ENCODE measurements at places on chromosomes 3 and 15.

- no peak for DNase-seq
Observed at GRCh38 chr15:35141743-35142471, 56.8 kb upstream of the NANOGP8 start.

DNA sequence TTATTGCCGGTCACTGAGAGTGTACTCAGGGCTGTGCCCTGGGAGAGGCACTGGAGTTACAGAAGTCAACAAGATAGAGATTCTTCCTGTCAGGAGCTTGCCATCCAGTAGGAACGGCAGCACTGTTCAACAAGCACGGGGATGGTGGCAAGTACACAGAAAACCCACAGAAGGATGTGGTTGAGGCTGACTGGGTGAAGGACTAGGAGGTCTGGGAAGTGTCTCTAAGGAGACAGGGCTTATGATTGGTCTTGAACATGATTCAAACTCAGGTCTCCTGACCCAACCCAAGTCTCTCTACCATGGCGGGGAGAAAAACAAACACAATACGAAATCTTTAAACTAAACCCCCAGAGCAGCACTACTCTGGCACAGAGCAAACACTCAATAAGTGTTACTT is 37.6 kb downstream of the ERICH6 start:
- no peak for DNase-seq

DNA sequence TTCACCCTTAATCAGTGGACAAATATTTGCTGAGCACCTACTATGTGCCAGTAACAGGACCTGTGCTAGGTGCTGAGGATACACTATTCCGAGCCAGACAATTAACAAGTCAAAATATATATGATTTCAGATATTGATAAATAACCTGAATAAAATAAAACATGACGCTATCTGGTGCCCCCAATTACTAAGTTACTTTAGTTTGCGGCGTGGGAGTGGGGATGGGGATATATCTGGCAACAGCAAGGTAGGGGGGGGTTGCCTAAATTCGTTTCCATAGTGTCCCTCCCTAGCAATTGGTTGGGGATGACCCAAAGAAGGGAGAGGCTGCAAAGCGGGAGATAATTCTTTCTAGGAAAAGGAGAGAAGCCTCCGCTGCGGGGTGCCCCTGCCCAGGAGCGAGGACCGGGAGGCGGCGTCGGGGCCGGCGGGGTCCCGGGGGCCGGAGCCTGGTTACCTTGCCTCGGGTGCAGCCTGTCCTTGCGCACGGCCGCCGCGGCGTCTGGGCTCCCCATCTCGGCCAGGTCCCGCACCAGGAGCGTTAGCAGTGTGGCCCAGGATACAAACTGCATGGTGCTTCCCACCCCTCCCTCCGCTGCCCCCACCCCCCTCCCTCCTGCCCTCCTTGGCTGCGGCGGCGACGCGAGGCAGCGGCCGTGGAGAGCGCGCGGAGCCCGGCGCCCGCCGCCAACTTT is 567 bp downstream of the ADAMTS9 start:
- DNase-seq, result no peak

DNA sequence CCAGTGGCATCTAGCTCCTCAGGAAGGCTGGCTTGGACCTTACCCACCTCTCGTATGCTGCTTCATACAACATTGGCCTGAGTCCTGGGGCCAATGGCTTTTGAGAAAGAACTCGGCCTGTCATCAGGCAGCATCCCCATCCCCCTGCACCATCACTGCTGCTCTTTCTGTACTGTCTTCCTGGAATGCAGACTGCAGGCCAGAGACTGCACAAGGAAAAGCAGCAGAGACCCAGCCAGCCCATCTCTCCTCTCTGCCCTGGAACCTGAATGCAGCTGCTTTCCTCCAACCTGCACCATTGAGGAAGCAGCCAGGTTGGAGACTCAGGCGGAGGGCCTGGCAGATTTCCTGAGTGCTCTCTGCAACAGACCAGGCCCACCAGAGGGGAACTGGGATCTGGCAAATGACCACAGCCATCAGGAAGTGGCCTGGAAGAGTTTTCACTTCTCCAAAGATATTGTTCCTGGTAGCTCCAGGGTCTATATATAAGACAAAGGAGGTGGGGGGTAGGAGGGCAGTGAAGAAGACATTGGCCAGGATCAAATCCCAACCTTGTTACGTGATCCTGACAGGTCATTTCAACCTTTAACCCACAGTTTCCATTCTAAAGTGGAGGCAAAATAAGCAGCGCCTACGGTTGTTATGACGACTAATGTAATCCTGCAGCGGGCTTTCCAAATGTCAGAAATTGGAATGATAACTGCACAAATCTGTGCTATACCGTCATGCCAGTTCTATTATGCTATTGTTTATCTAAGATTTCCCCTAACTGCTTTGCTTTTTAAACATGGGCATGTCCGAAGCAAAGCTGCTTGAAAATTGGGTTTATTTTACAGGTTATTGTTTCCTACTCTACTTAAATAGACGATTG is 24.4 kb upstream of the RAB7A start:
- no peak for DNase-seq

DNA sequence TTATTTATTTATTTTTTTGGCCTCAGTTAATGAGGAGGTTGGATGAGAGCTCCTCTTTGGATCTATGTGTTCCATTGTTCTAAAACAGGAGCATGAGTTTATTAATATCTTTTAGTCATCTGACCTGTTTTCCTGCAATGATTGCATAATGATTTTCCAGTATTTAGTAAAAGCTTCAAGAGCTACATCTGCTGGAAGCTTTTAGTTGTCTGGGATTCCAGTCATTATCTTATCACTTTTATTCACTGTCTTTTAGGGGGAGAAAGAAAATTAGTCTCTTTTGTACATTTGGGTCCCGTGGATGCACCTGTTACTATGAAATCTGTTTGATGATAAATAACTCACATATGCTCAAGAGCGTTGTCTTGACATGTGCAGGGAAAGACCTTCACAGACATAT is 1270.0 kb downstream of the ROBO1 start:
- DNase-seq, result no peak

DNA sequence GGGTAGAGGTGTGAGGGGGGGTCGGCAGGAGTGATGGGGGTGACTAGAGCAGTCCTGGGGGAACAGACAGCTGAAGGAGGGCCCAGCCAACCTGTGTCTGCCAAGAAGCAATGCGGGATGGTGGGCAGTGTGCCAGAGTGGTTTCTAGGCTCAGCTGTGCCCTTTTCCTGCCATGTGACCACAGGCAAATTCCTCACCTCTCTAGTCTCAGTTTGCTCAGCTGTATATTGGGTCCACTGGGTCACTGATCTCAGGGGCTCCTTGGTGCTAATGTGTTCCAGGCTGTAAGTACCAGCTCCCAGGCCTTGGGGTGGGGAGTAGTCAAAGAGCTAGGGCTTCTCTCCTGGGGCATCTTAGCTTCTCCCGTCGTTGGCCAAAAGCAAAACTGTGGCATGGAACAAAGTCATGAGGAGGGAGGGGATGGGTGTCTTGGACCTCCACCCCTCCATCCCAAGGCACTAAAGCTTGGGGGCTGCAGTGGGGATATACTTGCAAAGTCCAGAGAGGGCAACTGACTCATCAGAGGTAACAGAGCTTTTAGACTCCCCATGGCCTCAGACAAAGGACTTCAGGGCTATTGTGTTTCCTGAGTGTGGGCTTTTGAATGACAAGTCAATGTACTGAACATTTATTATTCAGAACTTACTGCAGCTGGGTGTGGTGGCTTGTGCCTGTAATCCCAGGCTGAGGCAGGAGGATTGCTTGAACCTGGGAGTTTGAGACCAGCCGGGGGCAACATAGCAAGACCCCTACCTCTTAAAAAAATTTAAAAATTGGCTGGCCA is 20.9 kb downstream of the SMAD6 start:
- DNase-seq, result no peak

DNA sequence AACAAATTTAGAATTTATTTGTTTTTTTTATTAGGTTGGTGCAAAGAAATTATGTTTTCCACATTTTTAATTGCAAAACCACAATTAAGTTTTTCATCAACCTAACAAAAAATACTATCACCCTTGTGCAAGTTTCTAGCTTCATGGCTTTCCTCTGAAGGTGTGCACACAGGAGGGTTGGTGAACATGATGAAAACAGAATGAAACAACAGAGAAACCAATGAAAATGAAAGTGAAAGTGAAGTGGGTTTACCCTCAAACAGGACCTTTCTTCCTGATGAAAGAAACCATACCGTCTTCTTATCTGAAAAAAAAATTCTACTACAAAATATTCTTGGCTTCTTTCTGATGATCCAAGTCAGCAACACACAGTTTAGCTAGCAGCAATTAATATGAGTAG is 71.9 kb upstream of the FEZF2 start:
- DNase-seq, result no peak

- no peak for DNase-seq
Observed at GRCh38 chr3:147613725-147614124, 204.6 kb downstream of the ZIC1 start.

GRCh38 chr15:73982222-73982962 is 9.7 kb downstream of the STOML1 start:
- DNase-seq, result no peak

- no peak for DNase-seq
Observed at GRCh38 chr3:49805367-49805782, 2.3 kb downstream of the INKA1 start.

DNA sequence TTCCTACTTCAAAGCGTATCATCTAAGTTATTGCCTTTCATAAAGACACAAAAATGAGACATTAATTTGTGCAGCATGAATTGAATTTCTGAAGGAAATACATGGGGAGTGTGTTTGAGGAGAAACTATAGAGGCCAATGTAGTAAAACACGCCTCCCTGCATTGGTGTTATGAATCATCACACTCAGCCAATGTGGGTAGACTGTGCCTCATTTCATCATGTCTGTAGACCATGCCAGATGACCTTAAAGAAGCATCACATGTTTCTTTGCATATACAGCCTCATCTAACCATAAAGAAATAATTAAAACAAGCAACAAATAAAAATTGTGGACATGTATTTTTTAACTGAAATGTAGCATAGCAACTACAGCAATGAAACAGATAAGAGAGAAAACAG is 486.0 kb upstream of the ADAMTS9 start:
- DNase-seq, result no peak

DNA sequence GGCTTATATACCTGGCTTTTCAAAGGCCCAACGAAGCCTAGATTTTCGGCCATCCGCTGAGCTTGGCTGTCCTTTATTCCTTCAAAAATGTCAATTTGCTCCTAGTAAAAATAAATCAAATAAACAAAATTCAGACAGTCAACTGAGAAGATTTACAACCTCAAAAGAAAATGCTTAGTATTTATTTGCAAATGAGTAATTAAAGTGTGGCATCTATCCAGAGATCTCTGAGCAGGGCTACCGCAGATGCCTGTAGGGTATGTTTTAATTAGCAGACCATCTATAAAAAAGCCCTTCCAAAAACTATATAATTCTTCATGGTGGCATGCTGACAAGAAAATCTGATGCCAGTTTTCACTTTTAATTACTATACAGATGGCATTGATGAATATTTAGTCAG is 136.2 kb downstream of the SUCLG2 start:
- no peak for DNase-seq

DNA sequence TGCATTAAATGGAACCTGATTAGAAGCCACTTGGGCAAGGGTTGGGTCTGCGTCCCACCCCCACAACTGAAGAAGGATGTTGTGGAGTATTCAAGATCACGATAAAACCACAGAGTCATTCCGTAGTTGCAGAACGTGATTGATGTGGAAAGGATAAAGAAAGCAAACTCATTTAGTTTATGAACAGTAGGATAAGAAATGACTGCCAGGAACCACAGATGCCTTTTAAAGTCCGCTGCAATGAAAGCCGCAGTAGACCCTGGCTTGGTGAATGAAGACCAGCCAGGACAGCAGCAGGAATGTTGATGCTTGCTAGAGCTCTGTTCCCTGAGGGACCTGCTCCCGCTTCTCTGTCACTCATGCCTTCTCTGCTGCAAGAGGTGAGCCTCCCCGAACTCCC is 111.5 kb downstream of the GABRG3 start:
- DNase-seq, result no peak

- no peak for DNase-seq
Observed at GRCh38 chr3:105798381-105798934, 70.4 kb downstream of the CBLB start.

DNA sequence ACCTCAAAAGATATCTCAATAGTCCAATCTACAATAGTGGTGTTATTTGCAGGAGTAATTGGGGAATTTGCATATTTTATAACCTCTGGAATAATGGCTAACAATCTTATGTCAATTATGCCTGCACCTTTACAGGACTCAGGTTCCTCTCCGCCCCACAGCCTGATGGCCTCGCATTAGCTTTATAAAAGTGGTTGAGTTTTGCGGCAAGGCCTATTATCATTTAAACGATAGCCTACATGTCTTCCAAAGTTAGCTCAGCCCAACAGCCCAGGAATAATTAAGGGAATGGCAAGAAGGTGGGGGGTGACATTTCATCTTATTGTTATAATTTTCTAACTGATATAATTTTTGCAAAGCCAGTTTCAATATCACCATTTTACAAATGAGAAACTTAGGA is 97.3 kb downstream of the RTP4 start:
- no peak for DNase-seq
